SIG-M5 (cell line): ENCODE measurements at places on chromosomes 3 and 15.

GRCh38 chr15:40102897-40103858 lies 5.5 kb downstream of the BMF start:
- DNase-seq = no peak

DNA sequence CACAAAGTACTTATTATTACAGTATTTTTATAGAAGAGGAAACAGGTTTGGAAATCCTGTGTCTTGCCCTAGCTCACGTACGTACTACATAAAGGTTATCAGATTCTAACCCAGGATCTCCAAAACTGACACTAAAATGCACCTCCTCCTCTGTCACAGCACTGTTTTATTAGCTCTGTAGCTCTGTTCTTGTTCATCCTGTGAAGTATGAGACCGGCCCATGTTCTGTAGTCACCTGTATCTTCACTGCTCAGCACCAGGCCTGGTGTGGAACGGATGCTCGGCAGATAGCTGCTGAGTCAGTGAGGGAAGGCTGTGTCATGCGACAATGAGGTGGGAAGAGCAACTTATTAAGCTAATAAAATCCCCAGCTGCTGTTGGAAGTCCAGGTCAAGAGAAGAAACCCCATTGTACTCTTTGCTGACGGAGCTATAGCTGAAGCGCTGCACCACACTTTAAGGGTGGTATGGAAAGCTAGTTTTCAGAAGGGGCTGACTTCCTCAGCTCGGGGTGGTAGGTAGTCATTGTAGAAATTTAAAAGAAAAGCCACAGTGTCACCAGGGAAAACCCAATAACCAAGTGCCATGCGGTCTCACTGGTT lies 22.8 kb downstream of the BCL2A1 start:
- no peak for DNase-seq

GRCh38 chr15:58527573-58528187 lies 95.9 kb downstream of the LIPC start:
- no peak for DNase-seq

DNA sequence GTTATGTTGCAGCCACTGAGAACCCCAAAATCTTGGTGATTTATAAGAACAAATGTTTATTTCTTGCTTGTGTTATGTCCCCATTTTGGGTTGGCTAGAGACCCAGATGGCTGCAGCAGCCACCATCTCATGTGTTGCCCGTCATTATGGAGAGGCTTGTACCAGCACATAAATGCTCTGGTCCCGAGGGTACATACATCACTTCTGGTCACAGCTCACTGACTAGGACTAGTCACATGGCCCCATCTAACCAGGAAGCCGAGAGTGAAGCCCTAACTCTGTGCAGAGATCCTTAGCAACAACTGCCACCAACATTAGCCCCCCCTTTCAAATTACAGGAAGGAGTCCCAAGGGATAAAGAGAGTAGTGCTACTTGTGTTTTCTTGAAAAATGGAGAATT lies 25.5 kb upstream of the HACD2 start:
- DNase-seq = no peak

DNA sequence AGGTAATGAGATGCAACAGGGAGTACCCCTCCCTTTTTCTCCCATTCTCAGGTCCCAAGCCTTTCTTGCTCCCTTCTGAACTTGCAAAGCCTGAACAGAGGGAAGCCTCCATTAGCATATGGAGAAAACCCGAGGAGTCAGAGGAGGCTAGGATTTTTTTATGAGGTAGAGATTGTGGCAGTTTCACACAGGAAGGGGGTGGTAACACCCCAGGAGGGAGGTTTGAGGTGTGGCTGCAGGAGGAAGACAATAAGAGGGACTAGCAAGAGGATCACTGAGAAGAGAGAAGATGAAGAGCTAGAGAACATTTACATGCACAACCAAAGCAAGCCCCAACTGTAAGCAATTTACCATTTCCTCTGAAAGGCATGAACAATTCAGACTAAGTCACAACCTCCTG lies 322.7 kb downstream of the SV2B start:
- DNase-seq = no peak

GRCh38 chr15:57109005-57109404 lies 190.6 kb downstream of the TCF12 start:
- no peak for DNase-seq

DNA sequence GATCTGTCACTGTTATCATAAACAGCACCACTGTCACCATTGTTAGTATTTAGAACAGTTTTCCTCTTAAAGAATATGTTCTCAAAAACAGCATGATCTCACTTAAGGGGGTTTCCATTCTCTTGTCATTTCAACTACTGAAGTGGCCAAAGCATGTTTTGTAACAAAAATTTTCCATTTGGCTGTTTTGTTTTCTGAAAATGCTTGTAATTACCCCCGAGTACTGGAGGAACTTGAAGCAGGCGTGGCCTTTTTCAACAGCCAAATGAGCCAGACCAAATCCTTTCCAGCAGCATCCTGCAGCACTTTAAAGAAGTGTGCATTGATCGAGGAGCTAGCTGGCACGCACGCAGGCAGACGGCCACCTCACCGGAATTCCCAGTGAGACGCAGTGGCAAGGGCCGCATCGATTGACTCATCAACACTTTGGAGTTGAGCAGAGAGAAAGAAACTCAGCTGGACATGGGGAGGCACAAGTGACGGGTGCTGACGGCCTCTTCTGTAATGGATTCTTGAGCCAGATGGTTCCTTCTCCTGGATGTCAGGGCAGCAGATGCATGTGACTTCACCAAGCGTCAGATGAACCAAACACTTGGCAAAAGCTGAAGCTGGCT lies 234.3 kb upstream of the IGF1R start:
- DNase-seq = no peak

DNA sequence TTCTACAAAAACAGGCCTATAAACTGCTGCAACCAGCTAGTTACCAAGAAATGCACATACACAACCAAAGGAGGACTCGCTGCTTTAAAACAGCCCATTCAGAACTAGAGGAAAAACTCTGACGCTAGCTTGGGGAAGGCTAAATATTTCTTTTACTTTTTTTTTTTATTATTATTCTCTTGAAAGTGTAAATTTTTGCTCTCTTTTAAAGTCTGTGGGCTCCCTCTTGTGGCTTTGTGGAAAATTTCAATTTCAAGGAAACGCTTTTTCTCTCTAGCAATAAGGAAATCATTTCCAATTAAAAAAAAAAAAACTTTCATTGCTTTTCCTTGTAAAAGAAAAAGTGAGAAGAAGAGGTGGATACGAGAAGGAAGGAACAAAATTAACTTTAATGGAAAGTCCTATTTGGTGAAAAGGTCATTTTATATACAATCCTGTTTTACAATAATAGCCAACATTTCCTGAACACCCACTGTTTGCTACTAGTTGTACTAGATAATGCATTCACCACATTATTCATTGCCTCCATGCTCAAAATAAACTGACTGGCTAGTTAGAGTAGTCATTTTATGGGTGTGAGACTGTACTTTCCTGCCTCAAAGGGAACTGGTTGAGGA lies 51.2 kb upstream of the SAMMSON start:
- DNase-seq = no peak

- no peak for DNase-seq
These were observed 13.6 kb downstream of the LMOD3 start for GRCh38 chr3:69108811-69109210.

- no peak for DNase-seq
These were observed 470.1 kb downstream of the MCTP2 start for GRCh38 chr15:94701281-94701985.

DNA sequence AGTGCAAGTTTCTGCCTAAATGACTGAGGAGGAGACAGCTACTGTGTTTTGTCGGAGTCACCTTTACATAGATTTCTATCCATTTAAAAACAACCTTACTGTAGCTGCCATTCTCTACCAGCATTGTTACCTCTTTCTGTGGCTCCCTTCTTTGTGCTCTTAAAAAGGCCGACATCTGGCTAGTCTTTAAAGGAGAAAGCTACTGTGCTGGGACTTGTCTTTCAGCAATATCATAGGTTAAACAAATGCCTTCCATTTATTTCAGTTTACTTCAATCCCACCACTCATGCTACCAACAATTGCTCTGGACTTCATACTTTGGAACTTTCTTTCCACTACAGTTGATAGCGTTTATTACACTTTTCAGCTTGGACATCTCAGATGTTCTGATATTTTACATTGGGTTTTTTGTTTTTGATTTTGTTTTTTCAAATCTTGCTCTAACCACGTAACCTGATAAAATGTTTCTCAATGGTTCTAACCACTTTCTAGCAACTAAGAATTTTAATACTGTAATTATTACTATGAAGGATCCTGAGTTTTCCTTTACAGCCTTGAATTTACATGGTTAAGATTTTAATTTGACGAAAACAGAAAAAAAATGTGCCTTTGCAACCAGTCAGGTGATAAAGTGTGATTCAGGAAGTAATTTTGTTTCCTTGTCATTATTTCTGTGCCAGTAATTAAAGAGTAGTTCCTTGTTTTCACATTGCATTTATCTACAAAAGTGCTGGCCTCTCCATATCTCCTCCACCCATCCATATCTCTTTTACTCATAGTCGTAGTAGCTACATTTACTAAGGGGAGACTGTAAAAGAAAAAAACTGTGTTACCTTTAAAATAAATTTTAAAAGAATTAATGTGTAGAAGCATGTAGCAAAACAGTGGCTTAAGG lies 1.3 kb upstream of the CBLB start:
- no peak for DNase-seq

- DNase-seq = no peak
These were observed 40.5 kb downstream of the SH3BP5 start for GRCh38 chr3:15291589-15292541.

- no peak for DNase-seq
These were observed 111.2 kb downstream of the XXYLT1 start for GRCh38 chr3:195159814-195160165.

- no peak for DNase-seq
These were observed 59.9 kb upstream of the COL8A1 start for GRCh38 chr3:99578339-99578970.

DNA sequence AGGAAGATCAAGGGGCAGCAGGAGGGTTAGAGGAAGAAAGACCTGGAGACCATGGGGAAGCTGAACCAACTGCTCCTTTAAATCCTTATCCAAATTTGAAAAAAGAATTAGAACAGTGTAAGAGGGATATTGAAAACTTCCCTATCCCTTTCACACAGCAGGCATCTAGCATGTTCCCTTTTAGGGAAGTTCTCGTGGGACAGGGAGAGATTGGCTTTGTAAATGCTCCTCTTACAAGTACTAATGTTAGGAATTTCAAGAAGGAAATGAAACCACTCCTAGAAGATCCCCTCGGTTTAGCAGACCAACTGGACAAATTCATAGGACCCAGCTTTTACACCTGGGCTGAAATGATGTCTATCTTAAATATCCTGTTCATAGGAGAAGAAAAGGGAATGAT lies 41.5 kb downstream of the PPCDC start:
- no peak for DNase-seq

GRCh38 chr3:99544786-99545281 lies 93.6 kb upstream of the COL8A1 start:
- DNase-seq = no peak

GRCh38 chr15:99956022-99956775 lies 223.0 kb upstream of the LYSMD4 start:
- DNase-seq = no peak

GRCh38 chr3:101979033-101979432 lies 129.7 kb downstream of the NFKBIZ start:
- no peak for DNase-seq

DNA sequence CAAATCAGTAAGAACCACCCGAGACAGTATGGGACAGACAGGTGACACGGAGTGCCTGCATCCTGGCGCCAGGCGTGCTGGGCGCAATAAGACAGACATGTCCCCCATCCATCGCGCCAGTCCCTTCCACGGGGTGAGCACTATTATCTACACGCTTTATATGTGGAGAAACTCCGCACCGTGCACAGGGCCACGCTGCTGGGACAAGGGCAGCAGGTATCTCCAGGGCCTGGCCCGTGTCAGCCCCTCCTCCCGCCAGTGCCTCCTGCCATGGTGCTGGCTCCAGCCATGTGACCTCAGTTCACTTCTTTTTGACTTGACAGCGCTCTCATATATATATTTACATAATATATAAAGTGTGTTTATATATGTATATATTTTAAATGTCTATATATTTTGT lies 42.6 kb downstream of the TNK2 start:
- no peak for DNase-seq

DNA sequence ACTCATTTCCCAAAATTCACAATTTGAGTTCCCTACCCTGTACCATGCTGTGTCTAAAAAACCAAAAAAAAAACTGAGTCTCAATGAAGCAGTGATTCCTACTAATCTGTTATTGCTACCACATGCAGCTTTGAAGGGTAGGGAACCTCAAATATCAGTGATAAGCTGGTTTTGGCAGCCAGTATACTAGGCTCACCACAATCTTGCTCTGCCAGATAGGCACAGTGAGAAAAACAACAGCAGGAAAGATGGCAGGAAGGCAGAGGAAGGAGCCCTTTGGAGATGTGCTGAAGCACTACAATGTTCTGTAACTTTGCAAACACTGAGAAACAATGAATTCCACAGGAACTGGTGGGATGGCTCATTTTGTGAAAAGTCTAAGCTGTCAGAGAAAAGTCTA lies 96.9 kb upstream of the UBP1 start:
- no peak for DNase-seq

GRCh38 chr3:101725194-101725889 lies 928 bp downstream of the CEP97 start:
- no peak for DNase-seq

- DNase-seq = no peak
These were observed 54.6 kb downstream of the TRANK1 start for GRCh38 chr3:36890261-36890660.

DNA sequence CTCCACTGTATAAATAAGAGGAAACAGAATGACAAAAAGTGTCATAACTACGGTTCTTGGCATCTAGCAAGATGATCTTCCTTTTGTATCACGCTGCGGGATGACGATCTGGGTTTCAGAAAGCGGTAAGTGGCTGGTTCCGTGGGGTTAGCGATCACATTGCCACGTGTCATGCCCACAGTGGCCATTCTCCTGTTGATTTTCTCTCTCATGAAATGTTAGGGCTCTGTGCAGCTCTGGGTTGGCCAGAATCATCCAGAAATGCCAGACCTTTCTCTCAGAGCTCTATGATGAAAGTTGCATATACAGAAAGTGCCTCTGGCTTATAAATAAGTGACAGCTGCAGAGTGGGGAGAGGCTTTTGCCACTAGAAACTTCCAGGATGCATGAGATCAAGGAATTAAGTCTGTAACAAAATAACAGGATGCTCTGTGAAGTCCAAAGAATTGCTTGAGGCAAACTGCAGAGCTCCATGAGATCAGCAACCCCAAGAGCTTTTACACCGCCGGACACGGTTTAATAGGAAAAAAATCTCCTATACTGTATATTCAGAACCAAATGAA lies 71.6 kb downstream of the ABTB1 start:
- no peak for DNase-seq
